ENCODE measurements at places on chromosomes 12 and 14.

DNA sequence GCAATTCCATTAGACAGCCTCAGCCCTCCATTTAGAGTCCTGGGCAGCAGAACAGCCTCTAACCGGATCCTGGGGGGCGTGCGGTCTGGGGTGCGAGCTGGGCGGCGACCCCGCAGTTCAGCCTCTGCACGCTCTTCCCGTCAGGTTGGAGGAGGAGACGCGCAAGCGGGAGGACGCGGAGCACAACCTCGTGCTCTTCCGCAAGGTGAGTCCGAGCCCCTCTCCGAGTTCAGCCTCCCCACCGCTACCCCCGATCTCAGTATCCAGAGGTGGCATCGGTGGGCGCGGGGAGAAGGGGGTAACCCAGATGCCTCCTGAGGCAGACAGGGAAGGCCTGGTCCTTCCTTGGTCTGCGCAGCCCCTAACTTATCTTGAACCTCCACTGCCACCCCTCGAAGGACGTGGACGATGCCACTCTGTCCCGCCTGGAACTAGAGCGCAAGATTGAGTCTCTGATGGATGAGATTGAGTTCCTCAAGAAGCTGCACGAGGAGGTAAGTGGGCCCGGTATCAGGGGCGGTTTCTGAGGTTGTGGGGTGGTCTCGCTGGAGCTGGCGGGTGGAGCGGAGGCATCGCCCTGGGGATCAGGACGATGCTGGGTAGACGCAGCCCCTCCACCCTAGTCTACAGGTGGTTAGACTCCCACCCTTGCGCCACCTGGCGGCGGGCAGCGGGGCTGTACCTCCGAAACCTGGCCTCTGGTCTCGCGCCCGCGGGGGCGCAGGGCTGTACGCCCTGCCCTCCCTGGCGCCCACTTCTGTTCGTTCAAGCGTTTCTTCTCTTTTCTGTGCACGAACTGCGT is 1.3 kb downstream of the PRPH start:
- peak; percentile 88 for DNase-seq

GRCh38 chr12:63150713-63151622 is at the start of gene AVPR1A:
Gene AVPR1A (minus strand): TSS chr12:63151201. CDS start chr12:63150836, 365 bp downstream.
- peak; percentile 58 for DNase-seq

DNA sequence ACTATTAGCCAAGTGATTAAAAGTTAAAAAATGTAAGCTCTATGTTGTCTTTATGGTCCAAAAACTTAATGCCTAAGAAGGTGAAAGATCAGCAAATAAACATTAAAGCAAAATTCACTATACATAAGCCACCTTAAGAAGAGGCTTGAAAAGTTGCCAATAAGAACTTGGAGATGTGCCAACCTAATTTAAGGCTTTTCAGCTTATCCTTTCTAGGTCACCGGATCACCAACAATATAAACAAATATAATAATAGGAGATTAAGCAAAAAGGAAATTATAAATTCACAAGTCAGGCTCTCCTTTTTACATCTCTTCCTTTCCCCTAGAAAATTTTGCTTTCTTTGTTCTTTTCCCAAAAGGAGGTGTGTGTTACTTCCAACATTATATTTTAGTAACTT is 30.9 kb downstream of the SLC2A3 start:
- no peak for DNase-seq

DNA sequence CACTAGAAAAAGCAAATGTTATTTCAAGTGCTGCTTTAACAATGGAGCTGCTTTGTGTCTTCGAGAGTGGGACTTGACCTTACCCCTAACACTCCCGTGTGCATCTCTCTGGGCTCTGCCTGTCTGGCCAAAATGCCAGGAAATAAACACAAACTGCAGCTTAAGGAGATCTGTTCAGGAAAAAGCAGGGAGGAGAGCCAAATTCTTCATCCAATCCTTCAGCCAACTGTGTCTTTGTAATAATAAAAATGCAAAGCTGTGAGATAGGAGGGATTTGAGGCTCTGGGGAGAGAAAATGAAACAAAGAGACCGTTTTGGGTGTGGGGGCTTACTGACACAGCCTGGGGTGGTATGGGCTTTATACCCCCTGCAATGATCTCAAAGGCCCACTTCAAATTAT is 85.8 kb upstream of the WSCD2 start:
- no peak for DNase-seq

DNA sequence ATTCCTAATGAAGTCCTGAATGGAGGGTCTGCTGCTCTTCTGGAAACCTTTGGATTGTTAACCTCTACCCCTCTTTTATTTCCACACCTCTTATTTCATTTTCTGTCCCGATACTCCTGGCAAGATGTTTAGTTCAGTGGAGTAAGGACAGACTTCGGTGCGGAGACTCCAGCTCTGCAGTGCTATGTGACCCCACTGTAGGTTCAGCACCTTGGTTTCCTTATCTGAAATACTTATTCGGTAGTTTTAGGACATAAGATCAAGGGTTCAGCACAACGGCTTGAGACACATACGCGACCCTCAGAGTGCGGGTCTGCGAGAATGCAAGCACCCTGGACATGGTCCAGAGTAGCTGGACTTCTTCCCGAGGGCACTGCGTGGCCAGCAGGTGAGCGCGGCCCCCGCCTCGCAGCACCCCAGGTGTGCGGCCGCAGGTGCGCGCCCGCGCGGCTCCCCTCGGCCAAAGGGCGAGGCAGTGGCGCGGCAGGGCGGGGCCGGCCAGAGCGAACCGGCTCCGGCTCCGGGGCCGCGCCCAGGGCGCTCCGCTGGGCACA is 465 bp upstream of the FGD4 start:
- DNase-seq = no peak

DNA sequence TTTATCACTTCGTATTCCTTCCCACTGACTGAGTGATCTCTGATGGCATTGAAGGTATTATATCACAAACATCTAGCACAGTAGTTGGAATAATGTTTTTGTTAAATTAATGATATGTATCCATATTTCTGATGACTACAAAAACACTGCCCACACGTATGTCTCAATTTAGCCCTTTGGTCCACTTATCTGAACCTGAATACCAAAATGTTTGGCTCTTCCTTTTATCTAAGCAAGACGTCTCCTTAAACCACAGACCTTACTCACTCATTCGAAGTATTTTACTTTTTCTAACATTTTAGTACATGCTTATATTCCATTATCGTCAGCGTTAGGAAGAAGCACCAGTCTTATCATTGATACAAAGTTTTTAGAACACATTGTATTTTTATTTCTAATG is 126.4 kb downstream of the PIK3C2G start:
- no peak for DNase-seq

DNA sequence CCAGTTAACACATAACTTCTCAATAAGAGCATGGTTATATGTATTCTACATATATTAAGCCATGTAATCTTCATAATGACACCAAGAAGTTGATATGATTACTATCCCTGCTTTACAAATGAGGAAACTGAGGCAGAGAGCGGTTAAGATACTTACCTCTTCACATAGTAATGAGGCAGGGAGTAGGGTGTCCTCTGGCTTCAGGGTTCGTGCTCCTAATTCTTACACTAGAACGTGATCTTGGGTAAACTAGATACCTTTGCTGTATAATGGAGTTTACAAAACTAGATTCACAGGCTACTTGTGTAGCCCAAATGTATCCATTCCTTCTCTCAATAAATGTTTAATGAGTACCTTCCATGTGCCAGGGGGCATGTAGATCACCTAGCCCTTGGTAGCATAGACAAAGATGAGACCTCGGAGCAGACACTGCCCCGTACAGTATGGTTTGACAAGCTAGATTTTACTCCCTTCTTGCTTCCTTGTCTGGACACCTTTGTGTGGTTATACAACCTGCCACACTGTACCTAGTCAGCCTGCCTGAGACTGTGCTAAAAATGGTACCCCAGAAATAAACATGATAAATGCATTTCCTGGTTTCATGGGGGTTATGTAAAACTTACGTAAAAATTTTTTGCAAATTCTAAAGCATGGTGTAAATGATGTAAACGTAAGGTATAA is 991.8 kb downstream of the VRK1 start:
- DNase-seq = no peak

DNA sequence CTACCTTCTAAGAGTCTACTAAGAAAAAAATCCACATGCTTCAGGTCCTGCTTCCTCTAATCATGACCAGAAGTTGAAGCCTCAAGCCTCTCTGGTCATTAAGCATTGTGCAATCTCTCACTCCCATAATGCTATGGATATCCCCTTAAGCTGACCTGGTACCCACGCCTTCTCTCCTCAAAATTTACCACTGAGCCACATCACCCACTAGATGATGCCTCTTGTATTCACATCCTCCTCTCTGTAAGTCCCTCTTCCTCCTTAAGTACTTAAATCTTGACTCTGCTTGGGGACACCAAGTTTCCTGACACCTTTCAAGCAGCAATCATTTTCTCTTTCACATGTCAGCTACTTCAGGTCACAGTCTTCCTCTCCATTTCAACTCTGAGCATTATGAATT is 9.8 kb downstream of the GALNT4 start:
- no peak for DNase-seq

- DNase-seq = no peak
Measured at GRCh38 chr12:127654383-127654985, 612.5 kb upstream of the TMEM132C start.

DNA sequence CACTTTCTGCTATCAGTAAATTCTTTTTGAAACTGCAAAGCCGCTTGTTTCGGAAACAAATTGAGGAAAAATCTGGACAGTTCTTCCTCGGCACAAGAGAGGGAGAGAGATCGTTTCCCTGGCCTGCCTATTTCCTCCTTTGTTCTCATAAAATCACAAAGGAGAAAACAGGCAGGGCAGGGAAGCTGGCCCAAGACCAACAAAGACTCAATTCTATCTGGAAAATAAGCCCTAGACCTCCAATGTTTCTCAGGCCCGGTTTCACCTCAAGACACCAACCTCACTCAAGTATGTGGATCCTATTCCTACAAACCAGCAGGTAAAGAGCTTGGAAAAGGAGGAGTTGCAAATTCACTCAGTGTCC is 19.5 kb downstream of the DICER1 start:
- DNase-seq = no peak

- DNase-seq = no peak
Measured at GRCh38 chr12:102965281-102966155, 8.0 kb downstream of the ASCL1 start.

DNA sequence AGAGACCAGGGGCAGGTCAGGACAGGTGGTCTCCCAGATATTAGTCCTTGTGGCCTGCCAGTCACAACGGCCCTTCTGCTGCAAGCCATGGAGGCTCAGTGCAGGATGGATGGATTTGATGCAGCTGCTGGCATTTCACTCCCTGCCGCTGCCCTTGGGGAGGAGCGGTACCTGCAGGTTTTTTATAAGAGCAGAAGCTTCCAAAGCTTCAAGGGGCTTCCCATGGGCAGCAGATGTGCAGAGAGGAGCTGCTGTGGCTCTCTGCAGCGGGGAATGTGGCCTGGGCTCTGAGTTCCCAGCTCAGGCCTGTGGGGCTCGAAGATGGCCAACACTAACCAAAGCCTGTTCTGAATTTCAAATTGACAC is 379.3 kb downstream of the DPF3 start:
- DNase-seq = no peak

GRCh38 chr14:72528863-72529175 is 365.1 kb downstream of the DPF3 start:
- no peak for DNase-seq

GRCh38 chr12:32030676-32031075 is 71.5 kb downstream of the RESF1 start:
- DNase-seq = no peak

GRCh38 chr12:53676656-53677015 is 753 bp upstream of the ATP5MC2 start:
- no peak for DNase-seq

GRCh38 chr14:81474148-81474492 is 59.5 kb downstream of the SEL1L start:
- no peak for DNase-seq

- DNase-seq = peak; percentile 41
Measured at GRCh38 chr12:6605421-6606330, 1.5 kb downstream of the CHD4 start.

DNA sequence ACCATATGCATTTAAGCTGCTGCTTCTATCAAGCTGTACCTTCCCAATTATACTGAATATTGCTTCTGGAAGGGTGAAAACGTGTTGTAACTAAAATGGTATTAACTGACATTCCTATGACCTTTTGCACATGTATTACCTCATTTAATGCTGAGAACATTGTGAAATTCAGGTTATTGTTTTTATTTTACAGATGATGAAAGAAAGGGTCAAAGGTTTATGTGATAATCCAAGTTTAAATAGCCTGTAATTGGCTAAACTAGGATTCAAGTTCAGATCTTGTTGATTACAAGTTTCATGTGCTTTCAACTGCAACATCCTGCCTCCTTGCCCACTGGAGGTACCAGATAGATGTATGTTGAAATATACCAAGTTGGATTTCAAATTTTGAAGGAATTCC is 433.3 kb upstream of the PRICKLE1 start:
- no peak for DNase-seq

GRCh38 chr14:75461303-75461702 is 33.5 kb downstream of the JDP2 start:
- no peak for DNase-seq

GRCh38 chr12:58029260-58029659 is 87.9 kb downstream of the ATP23 start:
- no peak for DNase-seq

DNA sequence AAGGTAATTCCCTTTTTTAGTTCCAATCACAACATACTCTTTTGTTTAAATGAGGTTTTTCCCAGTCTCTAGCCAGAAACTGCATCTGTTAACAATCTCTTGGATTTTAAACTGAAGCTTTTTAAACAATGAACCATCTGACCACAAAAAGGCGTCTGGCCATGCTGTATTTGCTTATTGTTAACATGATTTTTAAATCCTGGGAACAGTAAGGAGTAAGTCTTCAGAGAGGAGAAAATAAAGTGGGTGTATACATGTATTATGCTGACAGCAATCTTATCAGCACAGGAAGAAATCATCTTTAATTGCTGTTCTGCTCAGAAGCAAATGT is 106.2 kb downstream of the DAAM1 start:
- DNase-seq = no peak

- DNase-seq = no peak
Measured at GRCh38 chr12:130183585-130184370, 21.5 kb downstream of the FZD10 start.

DNA sequence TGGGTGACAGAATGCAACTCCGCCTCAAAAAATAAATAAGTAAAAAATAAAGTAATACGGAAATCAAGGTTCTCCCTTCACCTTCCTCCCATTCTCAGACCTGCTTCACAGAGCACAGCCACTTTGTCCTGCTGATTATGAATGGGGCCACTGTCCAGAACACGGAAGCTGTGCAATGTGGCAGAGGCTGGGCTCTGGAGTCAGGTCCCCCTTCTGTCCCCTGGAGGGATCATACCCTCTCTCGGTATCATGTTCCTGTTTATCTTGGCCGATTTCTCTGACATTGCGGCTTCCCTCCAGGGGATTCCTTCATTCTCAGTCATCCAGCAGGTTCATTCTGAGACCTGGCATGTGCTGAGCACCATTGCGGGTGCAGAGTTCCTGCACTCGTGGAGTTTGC is 11.3 kb downstream of the PPP2R5C start:
- no peak for DNase-seq

All from NCI-H526 (cell line).